T1000 (cell line): ENCODE measurements at places on chromosomes 6 and 20.
A peak's percentile ranks its signal among the peaks of the same experiment; 100 is the strongest.

GRCh38 chr6:8082954-8083858 is 19.0 kb upstream of the BLOC1S5 start:
- no peak for DNase-seq

- DNase-seq = no peak
Measured at GRCh38 chr6:165575158-165575549, 87.9 kb downstream of the PDE10A start.

GRCh38 chr6:15437090-15437635 is 191.3 kb downstream of the JARID2 start:
- DNase-seq = no peak

DNA sequence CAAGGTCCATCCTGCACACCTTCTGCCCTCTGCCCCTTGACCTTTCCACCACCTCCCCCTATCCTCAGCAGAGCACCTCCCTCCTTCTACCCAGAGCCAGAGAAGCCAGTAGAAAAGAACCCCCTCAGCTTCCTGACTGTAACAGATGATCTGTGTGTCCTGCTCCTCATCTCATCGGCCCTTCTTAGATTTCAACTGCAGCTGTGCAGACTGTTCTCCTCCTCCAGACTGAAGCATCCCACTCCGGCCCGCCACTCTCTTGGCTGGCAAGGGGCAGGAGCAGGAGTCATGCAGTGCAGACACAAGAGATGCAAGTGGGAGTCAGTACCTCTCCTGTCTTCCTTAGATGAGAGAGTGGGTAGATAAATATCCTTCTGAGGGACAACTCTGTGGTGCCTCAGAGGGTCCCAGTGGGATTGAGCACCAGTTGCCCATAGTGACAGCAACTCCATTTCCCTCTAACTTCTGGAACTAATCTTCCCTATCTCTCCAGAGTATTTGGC is 163.5 kb upstream of the MLN start:
- no peak for DNase-seq

- no peak for DNase-seq
Measured at GRCh38 chr6:73282871-73283270, 19.9 kb upstream of the KHDC1 start.

- no peak for DNase-seq
Measured at GRCh38 chr6:102895683-102896082, 1502.2 kb downstream of the GRIK2 start.

GRCh38 chr6:149680503-149680902 is 32.0 kb upstream of the KATNA1 start:
- no peak for DNase-seq

GRCh38 chr6:151291722-151292059 is 51.9 kb downstream of the AKAP12 start:
- no peak for DNase-seq

DNA sequence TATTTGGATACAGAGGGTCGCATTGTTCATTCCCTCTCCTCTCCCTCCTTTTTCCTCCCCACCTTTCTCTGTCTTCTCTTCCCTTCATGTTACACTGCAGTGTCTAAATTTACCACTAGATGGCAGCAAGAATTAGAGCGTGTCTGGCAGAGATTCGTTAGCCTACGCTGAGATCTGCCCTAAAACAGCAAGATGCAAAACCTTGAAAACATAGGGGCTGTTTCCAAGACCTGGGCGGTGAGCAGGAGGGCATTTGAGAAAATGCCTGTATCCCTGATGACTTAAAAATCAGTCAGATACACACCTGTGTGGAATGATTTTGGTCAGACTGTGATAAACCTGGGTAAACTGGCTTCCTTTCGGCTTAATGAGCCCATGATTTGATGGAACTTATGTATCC is 101.5 kb upstream of the ISM1 start:
- DNase-seq = peak; percentile 35

DNA sequence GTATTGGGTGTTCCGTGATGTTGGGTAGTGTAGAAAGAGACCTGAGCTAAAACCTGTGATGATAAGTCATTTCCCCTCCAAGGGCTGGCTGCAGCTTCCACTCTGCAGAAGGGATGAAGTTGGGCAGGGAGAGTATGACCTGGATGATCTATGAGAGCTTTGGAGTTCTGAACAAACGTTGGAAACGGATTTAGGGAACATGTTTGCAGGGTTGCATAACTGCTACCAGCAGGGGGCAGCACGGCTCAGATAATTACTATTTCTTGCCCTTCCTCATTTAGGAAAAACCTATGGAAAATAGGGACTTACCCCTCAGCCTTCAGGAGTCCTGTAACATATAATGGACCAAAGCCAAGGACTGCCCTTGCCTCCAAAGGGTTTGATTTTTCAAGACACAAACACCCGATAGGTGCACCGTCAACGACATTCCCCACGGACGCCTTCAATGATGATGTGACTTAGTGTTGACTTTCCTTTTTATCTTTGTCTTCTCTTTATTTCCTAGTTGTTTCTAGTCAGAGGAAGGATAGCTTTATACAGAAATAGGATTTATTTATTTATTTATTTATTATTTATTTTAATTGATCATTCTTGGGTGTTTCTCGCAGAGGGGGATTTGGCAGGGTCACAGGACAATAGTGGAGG is 164.9 kb upstream of the SASH1 start:
- DNase-seq = peak; percentile 32

DNA sequence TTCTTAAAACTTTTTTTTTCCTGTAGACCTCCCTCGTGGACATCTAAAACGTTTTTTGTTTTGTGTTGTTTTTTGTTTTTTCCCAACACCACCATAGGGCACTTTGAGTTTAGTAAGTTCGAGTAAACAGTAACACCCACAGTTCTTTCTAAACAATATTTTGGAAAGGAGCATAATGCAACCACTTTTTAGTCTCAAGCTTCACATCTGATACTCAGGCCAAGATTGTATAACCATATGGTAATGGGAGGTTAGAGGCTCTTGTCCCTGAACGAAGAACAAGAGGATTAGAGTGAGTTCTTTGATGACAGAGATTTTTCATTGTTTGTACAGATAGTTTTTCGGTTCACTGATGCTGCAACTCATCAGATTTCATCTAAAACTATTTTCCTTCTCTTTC is 144.6 kb downstream of the MTHFD1L start:
- DNase-seq = no peak

- DNase-seq = no peak
Measured at GRCh38 chr6:93177438-93177837, 241.9 kb downstream of the EPHA7 start.

GRCh38 chr6:134431421-134431859 is 113.5 kb upstream of the SGK1 start:
- no peak for DNase-seq

DNA sequence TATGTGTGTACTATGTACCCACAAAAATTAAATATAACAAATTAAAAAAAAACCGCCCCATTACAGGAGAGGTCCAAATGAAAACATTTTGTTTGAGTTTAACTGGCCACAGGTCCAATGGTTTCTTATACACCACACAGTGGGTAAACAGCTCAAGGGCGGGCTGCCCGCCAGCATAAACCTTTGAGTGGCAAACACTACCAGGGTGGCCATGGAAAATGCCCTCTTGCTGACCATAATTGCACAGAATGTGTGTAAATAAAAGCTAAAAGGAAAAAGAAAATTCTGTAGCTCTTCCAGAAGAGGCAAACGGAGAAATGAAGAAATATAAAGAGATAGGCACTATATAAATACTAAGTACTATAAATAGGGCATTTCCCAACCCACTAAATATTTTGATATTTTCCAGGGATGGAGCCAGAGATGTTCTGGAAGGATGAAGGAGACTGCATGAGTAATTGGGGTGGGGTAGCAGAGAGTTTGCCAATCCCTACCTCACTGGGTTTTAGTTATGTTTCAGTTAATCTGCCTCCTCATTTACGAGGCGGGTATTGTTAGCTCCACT is 1.1 kb upstream of the CDC5L start:
- DNase-seq = no peak

- no peak for DNase-seq
Measured at GRCh38 chr20:63253438-63254231, 628 bp downstream of the NKAIN4 start.

- no peak for DNase-seq
Measured at GRCh38 chr20:50585678-50586077, 75.5 kb downstream of the PTPN1 start.
